Left renal cortex interstitium (tissue), 4 donors: ENCODE measurements at places on chromosomes 16 and 17. TPM values are rescaled to one million over a fixed set of nuclear protein-coding genes. Genes with fewer than 3 reads are reported as not detected.

DNA sequence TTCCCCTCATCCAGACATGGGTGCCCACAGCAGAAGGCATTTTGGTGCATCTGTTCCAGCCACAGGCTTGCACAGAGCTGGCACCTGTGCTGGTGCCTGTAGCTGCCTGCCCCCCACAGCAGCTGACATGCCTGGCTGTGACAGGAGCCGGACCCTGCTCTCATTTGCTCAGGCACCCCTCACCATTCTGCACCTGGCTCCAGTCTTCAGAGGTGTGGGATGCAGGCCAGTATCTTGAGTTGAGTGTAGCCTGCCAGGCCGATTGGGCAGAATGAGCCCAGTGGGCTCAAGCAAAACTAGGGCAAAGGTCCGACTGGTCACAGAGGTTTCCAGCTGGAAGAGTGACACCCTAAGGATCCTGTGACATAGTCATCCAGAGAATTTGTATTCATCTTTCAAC is 887.7 kb downstream of the CDH11 start:
- no peak for DNase-seq

- DNase-seq: no peak
Observed at GRCh38 chr17:18362698-18363100, 651 bp downstream of the SHMT1 start.

DNA sequence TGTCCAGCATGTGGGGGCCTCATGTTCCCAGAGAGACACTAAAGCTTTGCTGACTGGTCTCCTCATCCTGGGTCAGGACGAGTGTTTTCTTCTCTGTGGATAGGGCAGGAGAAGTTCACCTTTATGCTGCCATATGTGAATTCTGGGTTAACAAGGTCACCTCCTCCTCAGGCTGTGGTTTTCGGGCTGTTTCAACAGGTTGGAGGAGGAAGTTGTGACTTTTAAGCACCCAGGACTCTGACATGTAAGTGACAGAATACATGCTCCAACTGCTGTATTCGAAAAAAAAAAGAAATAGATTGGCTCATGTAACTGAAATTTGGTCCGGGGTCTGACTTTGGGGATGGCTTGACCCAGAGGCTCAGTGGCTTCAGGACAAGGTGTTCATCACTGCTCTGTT is 54.2 kb downstream of the SNX20 start:
- DNase-seq: no peak

- DNase-seq: no peak
Observed at GRCh38 chr16:85321509-85322271, 209.4 kb upstream of the CIBAR2 start.

KRT24 gene
- polyA plus RNA-seq: not detected

CYBA gene
- polyA plus RNA-seq: 89.6 TPM
